ENCODE measurements at places on chromosomes 3 and 15. TPM values are rescaled to one million over a fixed set of nuclear protein-coding genes. Genes with fewer than 3 reads are reported as not detected.

GRCh38 chr3:69745505-69745904 is 6.2 kb downstream of the MITF start:
- no peak for DNase-seq

DNA sequence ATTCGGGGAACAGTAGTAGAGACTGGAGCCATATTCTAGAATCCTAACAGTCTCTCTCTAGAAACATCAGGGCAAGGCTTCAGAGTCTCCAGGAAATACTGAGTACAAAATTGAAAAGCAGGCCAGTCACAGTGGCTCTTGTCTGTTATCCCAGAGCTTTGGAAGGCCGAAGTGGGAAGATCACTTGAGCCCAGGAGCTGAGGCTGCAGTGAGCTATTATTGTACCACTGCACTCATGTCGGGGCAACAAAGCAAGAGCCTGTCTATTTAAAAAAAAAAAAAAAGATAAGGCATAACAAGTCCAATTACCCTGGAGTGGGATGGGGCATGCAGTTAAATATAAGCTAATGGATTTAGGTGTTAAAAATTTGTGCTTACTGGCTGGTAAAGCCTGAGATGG is 79.0 kb downstream of the SEMA6D start:
- no peak for DNase-seq

GRCh38 chr15:43210172-43210745 is 10.6 kb downstream of the EPB42 start:
- DNase-seq = no peak

- DNase-seq = no peak
Measured at GRCh38 chr3:56942523-56942922, 117.9 kb upstream of the SPATA12 start.

The NGRN gene
- total RNA-seq = 54.1 TPM

The PIGZ gene
- total RNA-seq = 131 TPM
